ENCODE measurements at places on chromosomes 6 and 20.

GRCh38 chr6:135183532-135184440 is 2.7 kb downstream of the MYB start:
- peak; percentile 93 for DNase-seq

DNA sequence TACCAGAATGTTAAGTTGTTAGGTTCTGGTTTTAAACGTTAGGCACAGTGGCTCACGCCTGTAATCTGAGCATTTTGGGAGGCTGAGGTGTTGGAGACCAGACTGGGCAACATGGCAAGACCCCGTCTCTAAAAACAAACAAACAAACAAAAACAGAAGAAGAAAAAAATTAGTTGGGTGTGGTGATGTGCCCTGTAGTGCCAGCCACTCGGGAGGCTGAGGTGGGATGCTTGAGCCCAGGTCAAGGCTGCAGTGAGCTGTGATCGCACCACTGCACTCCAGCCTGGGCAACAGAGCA is 19.4 kb downstream of the NOL4L start:
- no peak for DNase-seq

DNA sequence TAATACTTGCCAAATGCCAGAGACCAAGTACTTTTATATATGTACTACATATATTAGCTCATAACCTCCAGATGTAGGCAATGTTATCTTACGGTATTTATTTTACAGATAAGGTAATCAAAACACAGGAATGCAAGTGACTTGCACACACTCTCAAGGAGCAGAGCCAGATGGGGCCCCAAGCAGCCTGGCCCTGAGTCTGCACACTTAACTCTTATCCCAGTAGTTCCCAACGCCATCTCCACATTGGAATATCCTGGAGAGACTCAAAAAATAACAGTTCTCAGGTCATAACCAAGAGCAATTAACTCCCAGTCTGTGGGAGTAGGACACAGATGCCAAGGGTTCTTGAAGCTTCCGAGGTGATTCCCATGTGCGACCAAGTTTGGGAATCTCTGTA is 398.7 kb downstream of the PHF3 start:
- no peak for DNase-seq

DNA sequence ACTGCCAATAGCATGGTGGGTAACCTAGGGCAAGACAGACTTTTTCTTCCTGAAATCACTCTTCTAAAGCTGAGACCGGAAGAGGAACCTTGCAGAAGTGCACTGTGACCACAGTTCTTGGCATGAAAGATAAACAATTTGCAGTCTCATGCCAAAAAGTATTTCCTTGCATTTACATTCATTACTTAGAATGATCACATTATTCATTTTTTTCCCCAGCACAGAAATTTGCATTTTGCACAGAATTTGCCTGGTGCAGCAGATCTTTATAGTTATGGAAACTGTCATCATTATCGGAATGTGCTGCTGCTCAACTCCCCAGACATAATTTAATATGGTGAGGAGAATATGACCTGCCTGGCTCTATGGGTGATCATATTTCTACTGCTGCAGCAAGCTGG is 42.2 kb upstream of the EDN3 start:
- DNase-seq: no peak

DNA sequence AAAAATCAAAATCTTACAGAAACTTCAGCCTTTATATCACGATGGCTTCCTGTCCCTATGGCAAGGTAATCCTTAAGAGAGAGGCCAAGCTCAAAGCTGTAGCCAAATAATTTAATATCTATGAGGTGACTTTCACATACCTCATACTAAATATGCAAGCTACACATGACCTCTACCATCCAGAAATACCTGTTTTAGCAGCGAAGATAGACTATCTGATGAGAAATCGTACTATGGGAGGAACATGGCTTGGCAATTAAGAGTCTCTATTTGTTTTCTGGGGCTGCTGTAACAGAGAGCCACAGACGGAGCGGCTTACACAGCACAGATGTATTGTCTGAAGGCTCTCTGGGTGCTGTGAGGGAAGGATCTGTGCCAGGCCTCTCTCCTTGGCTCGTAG is 31.0 kb upstream of the SALL4 start:
- no peak for DNase-seq

DNA sequence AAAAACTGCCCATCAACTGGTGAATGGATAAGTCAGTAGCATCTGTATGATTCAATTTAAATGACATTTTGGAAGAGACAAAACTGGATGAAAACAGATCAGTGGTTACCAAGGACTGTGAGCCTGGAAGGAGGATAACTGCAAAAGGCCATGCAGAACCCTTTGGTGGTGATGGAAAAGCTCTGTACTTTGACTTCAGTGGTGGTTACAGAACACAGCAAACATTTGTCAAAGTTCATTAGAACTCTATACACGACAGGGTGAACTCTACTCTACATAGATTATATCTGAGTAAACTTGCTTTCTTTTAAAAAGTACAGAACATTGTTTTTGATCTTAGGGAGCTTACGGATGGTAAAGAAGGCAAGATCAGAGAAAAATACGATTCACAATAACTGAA is 111.9 kb upstream of the HTR1E start:
- no peak for DNase-seq

Measured in activated CD4-positive, alpha-beta T cell treated with anti-CD3 and anti-CD28 coated beads, Interleukin-2, Interleukin-4, amounts not matched to agents 100 ng/mL and 50 ng/mL, durations not matched to agents 16 hours and 8 hours (primary cell).